ENCODE measurements at places on chromosomes 5 and 9.
A peak's percentile ranks its signal among the peaks of the same experiment; 100 is the strongest.

DNA sequence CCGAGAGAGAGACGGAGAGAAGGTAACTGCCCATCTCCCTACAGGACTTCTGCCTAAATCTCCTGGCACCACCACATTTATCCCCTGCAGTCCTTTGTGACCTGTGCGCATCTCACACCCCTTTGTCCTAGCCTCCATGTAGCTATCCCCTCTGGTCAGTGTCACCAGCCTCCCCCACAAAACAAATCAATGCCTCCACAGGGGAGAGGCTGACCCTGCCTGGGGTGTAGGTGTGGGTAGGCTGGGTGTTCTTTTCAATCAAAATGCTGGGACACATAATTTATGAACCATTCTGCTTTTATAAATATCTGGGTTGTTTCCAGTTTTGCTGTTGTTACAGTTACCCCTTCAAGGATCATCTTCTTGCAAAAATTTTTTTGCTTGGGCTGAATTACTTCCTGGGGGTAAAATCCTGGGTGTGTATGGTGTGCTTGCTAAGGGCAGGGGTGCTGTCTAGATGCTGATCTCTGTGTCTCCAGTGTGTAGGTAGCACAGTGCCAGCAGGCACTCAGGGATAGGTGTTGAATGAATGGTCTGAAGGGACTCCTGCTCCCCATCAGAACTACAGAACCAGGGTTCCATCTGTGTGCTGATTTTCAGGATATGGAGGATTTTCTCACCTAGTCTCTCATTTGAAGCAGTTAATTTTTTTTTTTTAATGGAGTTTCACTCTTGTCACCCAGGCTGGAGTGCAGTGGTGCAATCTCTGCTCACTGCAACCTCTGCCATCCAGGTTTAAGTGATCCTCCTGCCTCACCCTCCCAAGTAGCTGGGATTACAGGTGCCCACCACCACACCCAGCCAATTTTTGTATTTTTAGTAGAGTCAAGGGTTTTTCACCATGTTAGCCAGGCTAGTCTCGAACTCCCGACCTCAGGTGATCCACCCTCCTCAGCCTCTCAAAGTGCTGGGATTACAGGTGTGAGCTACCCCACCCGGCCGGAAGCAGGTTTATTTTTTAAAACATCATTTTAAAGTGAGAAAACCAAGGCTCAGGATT, at the start of gene GARIN3:
Gene GARIN3 (minus strand): TSS at position 51 of the 1,000 bp plus-strand sequence. CDS start 96 bp downstream, outside the sequence.
- no peak for DNase-seq

- DNase-seq = no peak
Measured at GRCh38 chr5:163506095-163506457, 657 bp downstream of the MAT2B start.

DNA sequence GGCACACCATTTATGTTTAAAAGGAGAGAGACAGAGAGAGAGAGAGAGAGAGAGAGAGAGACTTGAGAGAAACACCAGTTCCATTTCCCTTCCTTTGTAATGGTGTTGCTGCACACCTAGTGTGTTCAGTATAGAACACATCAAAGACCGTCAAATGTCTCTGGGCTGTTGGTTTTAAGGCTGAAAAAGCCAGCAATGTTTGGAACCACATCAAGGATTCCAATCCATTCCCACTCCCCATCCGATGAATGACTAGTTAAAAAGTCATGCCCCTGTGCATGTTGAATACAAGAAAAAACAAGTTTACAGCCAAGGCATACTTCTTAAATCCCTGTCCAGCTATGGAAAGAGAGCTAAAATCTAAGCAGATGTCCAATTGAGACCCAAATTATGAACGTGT, 83.0 kb upstream of the IFNE start:
- DNase-seq = no peak

DNA sequence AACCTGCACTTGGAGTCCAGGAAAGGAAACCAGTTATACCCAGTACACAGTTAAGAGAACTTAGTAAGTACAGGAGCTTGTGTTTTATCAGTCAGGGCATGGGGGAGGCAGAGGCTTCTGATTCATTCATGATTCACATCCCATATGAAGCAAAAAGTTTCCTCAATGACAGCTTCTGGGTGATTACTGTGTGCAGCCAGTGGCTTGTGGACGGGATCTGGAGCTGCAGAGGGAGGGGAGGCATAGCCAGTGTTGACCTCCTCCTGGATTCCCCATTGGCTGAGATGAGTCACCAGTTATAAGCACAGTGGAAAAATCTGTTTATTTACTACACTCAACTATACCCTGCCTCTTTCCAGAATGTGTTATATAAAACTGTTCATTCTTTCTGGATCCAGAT, 17.7 kb downstream of the IL31RA start:
- DNase-seq = no peak

GRCh38 chr9:115357821-115358220, 239.9 kb upstream of the TNC start:
- DNase-seq = no peak

DNA sequence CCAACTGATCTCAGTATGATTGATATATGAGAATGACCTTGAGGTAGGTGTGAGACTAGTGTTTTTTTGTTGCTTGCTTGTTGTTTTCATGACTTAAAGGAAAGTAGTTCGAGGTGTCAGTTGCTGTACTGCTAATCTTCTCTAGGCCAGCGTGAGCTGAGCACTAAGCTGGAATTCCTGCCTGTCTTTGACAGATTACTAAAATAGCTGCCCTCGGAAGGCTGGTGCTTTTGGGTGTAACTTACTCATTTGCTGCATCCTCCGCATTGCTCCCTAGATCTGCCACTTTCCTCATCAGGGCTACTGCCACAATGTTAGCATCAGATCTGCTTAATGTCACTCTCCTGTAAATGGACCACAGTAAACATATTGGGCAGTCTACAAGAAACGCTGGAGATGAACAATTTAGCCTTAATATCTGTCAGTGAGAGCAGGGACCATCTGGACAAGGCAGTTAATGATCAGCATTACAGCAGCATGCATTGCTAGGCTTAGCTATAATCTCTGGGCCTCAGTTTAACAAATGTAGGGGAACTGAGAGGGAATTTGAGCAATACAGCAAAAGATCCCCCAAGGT, 106.6 kb upstream of the CDH6 start:
- DNase-seq = no peak

GRCh38 chr9:123789554-123790292, 140.2 kb downstream of the DENND1A start:
- DNase-seq = no peak

DNA sequence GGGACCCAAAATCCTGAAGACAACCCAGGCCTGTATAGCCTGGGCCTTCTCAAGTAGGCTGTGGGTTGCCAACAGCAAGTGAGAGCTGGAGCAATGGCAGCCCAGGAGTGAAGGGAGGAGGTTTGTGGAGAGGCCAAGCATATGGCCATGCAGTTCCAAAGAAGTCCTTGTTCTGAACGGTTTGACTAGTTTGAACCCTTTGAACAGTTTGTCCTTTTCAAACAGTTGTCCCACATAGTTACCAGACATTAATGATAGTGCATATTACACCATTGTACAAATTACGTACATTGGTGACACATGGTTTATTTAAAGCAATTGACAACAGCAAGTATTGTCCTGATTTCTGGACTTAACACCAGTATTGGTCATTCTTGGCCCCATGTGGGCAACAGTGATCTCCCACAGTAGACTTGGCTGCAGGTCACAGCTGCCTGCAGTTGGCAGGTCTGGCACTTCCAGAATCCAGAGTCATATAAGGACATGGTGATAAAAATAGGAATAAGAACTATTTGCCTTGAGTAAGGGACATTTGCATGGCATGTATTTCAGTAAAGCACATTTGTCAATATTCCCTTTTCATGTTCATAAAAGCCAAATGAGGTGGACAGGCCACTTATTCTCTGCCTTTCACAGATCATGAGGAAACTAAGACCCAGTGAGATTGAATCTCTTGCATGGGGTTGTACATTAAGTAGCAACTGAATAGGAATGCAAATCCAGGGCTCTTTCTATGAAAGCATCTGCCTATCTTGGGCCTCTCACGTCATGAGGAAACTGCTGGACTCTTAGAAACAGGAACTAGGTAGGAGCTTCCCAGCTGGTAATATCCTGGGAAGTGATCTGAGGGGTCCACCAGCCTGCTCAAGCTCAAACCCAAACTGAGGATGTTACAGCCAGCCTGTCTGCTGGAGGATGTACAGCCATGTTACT, 30.3 kb downstream of the SLC25A48 start:
- no peak for DNase-seq

DNA sequence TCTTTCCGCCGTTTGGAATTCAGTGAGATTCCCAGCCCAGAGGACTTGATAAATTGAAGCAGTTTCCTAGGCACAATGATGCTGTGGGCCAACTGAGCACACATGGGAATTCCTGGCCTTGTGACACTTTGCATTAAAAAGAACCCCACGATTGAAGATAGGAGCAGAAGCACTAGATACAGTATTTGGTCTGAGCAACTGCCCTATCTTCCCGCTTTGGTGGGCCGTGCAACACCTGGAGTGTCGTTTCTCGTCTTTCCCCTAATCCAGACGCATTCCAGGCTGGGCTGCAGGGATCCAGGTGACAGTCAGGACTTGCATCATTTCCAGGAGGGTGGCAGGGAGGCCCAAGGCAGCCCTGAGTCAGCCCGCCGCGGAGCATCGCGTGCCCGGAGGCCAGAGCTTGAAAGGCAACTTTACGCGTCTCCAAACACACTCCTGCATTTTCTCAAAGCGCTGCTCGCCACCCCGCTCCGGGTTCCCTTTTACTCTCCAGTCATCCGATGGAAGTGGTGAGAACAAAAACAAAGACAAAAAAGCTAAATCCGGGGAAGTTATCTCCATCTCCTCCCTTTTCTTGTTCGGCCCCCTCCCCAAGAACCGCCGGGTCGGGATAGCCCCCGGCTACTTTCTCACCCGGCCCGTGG, 753 bp upstream of the STC2 start:
- DNase-seq = peak; percentile 54

GRCh38 chr5:151890299-151890698, 34.4 kb downstream of the GLRA1 start:
- no peak for DNase-seq

- DNase-seq = no peak
Measured at GRCh38 chr5:154254896-154255295, 64.4 kb downstream of the GALNT10 start.

- no peak for DNase-seq
Measured at GRCh38 chr5:142110988-142111687, 2.6 kb downstream of the NDFIP1 start.

- DNase-seq = no peak
Measured at GRCh38 chr5:61732369-61732768, 400.3 kb downstream of the ZSWIM6 start.

DNA sequence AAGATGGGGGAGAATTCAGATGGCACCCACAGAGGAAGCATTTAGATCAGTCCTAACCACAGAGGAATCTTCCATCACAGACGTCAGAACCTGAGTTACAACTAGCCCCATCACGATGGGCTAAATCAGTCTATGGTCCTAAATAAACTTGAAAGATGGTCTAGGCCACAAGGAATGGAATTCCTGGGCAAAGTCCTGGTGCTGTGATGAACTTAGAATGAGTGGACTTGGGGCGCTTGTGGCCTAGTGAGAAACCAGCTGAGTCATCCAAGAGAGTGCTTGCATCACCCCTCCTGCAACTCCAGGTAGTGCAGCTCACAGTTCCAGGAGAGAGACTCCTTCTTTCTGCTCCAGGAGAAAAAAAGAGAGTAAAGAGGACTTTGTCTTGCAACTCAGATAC, 722.9 kb upstream of the RGMB start:
- no peak for DNase-seq

DNA sequence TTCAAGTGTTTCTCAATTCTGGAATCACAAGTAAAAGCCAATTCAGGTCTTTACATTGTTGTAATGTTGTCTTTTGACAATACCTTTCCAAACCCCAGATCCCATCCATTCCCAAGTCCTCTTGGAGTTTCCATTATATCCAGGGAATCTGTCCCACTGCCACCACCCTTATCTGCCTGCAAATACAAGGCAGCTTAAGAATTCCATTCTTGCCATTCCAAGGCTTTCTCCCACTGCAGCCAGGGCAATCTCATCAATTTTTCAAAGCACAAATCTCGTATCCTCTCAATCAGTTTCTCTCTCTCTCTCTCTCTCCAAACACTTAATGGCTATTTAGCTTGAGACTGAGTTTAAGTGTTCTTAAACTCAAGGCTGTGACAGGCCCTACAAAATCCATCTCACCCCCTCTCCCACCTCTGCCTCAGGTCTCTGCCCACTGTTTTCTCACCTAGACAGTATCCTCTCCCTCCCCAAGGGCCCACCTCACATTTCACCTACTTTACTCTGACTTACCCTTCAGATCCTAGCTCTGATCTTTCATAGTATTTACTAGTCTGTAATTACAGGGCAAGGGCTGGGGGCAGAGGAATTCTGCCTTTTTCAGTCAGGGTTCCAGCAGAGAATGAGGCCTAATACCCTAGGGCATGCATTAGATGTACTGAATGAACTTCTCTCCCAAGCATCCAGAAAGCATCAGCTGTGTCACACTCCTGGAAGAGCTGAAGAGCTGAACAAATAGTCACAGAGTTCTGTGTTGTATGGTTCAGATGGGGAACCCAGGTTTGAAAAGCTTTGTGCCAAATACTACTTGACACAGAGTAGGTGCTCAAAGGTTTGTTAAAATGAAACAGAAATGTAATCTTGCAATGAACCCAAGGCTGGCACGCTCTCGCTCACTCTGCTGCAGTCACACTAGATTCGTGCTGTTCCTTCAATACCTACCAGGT, 46.0 kb downstream of the RAPGEF1 start:
- no peak for DNase-seq

GRCh38 chr5:139809331-139809810, 13.8 kb downstream of the PSD2 start:
- no peak for DNase-seq

DNA sequence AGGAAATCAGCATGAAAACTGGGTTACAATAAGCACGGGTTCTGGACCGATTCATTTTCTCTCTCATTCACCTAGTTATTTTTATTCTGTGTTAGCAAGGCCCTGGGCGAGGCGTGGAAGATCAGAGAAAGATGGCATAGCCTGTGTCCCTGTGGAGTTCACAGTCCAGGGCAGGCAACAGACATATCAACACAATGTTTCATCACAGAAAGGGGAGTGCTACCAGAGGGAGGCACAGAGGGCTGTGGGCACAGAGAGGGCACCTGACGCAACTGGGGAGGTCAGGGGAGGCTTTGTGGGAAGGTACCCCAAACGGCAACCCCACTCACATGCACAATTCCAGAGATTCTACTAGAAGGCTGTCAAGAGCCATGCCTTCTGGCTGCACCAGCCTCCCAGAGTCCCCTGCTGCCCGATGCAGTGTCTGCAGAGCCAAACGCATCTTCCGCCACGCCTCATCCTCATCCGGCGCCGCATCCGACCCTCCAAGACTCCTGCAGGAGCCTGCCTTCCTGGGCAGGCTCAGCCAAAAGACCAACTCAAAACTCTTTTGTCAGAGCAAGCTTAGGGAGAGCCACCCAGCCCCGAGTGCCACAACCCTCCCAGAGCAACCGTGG, 1.4 kb downstream of the FAM193B start:
- no peak for DNase-seq

DNA sequence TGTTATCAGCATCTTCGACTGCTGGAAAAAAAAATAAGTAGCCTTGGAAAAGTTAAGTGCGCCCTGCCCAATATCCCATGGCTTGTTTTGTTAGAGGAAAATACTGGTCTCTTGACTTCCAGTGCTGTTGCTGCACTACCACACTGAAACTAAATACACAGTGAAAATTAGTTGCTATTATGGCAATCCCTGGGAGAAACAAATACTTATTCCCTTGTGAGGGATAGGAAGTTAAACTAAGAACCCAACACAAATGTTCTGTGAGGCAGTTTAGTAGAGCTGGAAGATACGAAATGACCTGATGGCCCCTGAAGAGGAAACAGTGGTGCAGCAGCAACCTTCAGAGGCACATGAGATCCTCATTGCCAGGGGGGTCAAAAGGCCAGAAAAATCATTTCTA, 164.0 kb downstream of the ARL15 start:
- DNase-seq = no peak

Measured in pancreas (tissue), 10 donors.